ENCODE measurements at places on chromosomes 3 and 15.

- DNase-seq = no peak
Measured at GRCh38 chr3:77066829-77067228, 26.9 kb downstream of the ROBO2 start.

DNA sequence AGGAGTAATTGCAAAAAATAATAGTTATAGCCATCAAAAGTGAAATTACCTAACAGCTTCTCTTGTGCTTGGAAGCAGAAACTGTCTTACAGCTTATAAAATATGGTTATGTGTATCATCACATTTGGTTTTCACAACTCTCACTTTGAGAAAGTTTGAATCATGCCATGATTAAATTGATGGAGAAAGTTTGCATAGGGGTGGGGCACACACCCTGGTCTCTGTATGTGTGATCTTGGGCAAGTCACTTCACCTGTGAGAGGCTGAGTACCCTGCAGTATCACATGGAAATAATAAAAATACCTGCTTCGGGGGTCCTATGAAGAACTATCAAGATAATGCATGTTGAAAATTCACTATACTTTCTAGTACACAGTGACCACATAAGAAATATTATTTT lies 471.4 kb downstream of the RAP2B start:
- no peak for DNase-seq

- DNase-seq = no peak
Measured at GRCh38 chr3:129365296-129366136, 62.9 kb downstream of the EFCAB12 start.

DNA sequence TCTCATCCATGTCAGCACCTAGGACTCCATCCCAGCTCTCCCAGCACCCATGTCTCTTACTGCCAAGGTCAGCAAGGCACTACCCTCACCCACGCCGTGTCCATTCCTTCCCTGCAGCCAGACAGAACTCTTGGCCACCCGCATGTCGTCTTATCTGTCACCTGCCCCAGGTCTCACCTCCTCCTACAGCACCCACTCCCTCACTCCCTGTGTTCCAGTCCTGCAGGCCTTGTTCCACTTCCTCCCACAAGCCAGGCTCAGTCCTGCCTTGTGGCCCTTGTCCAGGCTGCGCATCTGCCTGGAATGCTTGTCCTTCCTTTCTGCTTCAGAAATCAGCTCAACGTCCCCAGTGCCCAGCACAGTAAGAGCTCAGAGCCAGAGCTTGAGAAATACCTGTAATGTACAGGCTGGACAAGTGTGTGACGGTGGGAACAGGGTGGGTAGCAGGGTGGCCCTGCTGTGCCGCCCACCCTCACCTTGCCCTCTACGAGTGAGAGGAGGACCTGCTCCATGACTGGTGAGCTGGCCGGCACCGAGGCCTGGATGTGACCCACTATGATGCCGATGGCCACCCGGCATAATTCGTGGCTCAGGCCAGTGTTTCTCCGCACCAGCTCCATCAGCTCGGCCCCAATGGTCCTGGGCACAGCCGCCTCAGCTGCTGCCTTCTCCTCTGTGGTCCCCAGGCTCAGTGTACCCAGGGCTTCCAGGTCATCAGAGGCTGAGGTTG lies 4.7 kb downstream of the NCKIPSD start:
- no peak for DNase-seq

DNA sequence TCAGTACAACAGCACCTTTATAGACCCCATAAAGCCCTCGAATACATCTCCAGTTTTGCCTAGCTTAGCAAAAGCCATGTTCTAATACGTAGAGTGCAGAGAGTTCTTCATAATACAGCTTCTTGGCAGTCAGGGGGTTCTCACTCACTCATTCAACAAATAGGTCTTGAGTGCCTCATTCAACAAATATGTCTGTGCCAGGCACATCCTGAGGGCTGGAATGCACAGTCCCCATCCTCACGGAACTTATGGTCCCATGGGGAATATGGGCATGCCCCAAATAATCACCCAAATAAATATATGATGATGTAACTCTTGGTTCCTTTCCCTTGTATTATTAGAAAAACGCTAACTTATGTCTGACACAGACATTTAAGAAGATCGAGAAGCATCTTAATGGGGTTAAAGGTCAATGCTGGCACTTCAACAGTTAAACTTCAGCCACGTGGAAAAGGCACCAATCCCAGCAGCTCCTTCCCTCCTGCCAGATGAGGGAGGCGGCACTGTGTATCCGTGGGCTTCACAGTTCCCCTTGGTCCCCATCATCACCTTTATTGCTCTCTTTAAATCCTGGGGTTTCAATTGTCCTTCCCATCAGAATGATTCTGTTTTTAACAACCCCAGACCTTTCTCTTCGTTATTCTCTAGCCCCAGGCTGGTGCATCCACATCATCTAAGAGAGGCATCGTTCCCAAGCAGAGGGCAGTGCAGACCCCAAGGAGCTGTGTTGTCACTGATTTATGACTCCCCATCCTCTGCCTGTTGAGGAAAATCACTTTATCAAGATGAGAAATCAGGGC lies 18.9 kb upstream of the SEMA5B start:
- no peak for DNase-seq

GRCh38 chr3:85170646-85171045 lies 211.9 kb downstream of the CADM2 start:
- DNase-seq = no peak

- no peak for DNase-seq
Measured at GRCh38 chr3:69890691-69891090, 108.8 kb upstream of the SAMMSON start.

DNA sequence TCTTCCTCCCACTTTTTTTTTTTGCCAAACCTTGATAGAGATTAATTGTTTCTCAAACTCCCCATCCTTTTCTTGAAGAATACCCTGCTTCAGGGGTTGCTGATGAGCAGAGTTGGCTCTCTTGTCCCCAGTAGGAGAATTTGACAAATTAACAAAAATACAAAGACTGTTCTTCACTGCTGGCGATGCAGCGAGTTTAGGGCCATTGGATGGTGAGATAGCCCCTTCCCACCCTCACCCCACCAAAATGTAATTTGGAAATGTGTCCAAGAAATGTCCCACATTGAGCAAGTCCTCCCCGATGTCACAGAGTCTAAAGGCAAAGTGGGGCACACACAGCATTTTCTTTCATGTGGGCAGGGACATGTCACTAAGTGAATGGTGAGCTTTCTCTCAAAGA lies 136.0 kb upstream of the RARB start:
- DNase-seq = no peak

DNA sequence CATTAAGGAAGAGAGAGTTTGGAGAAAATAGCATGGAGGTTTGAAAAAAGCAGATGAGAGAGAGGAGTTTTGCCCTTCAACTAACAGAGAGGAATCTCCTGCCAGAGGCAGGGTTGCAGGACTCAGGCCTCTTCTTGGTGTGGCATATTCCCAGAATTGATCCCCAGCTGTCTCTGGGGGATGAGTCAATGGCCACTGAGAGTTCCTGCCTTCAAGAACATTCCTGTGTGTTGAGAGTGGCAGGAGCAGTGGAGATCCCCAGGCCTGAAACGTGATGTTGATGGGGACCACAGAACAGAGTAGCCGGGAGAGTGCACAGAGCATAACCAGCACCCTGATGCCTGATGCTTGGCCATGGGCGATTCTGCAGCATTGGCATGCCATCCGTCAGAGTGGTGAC lies 348.4 kb upstream of the THBS1 start:
- DNase-seq = no peak
